ENCODE measurements at places on chromosomes 3 and 15. TPM values are rescaled to one million over a fixed set of nuclear protein-coding genes. Genes with fewer than 3 reads are reported as not detected.

Gene DNAH12
- under 0.01 TPM for total RNA-seq

Gene SOX14
- not detected for total RNA-seq

Gene SERPINI2
- not detected for total RNA-seq

Gene RPL4
- total RNA-seq: 3,829 TPM

GRCh38 chr15:48317221-48317620, 14.0 kb upstream of the DUT start:
- peak; percentile 46 for DNase-seq

DNA sequence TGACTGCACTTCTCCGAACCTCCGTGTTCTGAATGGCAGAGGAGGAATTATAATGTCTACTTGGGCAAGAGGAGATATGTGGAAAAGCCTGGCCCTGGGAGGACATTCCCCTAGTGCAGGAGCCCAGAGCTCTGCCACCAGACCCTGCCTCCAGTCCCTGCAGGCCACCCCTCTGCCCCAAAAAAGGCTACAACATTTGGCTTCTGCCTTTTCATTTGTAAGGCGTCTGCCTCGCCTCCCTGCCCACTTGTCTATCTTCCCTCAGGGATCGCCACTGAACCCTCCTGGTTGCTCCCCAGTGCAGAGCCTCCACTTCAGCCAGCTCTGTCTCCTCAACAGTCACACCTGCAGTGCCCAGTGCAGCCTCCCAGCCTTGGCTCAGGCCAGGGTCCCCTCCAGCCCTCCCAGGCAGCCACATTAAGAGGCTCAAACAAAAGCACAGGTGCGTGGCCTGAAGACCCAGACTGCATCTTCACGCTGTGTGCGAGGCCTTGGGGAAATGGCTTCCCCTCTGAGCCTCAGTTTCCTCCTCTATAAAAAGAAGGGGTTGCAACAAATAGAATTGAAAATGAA, 125.9 kb upstream of the SMAD3 start:
- DNase-seq: no peak

DNA sequence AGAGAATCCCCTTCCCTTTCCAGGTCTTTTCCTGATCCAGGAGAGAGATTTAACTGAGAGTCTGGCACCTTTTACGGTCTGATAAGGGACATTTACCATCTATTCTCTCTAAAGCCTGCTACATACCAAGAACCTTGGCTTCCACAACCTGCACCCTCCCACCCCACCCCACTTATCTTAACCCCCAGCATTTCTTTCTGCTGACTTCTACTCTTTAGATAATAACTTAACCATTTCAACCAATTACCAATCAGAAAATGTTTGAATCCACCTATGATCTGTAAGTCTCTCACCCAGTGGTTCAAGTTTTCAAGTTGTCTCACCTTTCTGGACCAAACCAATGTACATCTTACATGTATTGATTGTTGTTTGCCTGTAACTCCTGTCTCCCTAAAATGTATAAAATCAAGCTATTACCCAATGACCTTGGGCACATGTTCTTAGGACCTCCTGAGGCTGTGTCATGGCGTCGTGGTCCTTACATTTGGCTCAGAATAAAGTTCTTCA, 74.0 kb downstream of the MCF2L2 start:
- no peak for DNase-seq

DNA sequence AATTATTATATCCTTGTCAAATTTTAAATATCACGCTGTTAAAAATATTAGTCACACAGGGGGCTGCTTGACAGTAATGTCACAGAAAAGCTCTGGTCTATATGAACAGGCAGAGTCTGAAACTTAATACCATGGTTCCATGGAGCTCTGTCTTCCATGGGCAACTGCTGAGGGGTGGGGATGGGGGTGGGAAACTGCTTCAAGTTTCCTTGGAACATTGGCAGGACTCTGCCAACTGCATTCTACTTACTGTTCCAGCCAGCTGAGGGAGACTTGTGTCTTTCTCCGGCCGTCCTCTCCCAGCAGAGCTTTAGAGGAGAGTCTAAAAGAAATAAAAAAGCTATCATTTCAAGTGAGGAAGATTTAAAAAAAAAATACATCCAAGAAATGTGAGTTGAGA, 348.7 kb downstream of the ZIC1 start:
- no peak for DNase-seq

- DNase-seq: peak; percentile 49
Measured at GRCh38 chr15:57849317-57849716, 142.8 kb downstream of the POLR2M start.

DNA sequence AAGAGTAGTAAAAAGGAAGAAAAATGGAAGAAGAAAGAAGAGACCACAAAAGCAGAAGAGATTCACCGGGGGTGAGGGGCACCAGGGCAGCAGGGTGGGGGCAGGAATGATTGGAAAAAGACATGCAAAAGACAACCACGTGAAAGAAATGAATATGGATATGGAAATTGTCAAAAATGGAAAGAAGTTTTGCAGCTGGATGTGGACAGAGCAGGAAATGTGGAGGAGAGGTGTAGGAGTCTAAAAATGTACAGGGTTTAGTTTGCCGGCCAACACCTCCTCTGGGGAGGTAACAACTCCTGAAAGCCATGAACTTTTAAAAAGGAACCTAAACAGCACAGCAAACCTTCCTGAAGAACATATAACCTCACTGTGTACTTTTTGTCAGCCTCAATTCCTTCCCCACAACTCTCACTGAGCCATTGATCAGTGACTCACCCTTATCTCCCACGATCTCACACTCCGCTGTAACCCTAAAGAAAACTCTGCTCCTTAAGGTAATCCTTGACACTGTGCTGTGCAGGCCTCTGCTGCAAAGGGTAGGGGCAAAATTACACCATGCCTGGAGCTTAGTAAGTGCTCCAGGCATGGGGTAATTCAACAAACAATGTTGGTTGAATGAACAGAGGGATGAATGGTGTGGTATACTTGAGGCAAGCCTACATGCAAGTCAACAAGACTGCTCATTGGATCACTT, 100.2 kb upstream of the BOC start:
- DNase-seq: peak; percentile 45

- no peak for DNase-seq
Measured at GRCh38 chr3:84968701-84969235, 10.0 kb downstream of the CADM2 start.

All from foreskin keratinocyte (primary cell).